ENCODE measurements at places on chromosomes 1 and 21. TPM values are rescaled to one million over a fixed set of nuclear protein-coding genes. Genes with fewer than 3 reads are reported as not detected.

DNA sequence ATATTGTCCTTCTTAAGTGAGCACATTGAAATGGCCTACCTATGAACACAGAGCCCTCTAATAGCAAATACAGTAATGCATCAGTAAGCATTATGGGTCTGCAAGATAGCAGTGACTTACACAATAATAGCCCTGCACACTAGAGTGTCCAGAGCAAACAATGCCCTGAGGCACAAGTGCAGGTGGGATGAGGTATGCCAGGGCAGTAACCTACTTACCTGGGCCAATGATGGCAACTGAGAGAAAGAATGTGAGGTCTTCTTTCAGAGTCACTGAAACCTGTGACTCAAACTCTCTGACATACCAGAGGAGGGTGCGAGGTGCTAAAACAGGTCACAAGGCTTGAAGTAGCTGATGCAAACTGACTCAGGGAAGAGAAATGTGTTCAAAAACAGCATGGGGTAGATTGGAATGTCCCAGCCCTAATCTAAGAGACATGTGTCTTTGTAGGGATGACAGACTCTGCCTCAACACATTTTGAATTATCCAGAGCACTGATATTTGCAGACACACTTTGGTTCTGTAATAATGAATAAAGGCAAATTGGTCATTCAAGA lies 168.5 kb upstream of the RUNX1 start:
- DNase-seq, result no peak

DNA sequence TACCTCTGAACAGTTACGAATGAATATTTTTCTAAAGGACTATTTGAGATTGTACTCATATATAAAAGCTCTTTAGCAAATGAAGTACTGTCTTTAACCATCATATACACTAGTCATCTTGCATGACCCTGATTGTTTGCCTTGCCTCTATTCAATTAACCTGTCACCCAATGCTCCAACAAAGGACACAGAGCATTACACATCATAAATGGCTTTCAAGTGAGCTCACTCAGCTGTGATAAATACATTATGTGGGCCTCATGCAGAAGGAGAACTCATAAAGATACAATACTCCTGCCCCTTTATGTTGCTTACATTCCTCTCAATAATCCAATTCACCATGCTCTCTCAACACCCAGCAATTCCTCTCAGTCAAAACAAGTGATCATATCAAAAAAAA lies 993.0 kb upstream of the PRMT6 start:
- no peak for DNase-seq

DNA sequence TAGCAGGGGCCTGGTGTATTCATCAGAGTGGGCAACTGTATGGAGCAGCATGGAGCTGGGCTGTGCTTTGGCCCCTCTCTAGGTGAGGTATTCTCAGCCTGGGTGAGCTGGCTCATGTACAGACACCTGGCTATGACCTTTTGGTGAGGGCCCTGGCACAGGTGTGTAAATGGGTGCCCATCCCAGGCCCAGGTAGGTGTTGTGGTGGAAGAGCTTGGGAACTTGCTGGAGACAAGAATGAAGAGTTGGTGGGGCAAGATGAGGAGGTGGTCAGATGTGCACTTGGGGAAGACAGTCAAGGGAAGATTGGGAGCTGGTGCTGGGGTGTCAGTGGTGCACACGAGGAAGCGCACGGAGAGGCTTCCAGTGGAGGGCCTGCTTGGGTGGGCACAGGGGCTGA lies 95.5 kb downstream of the TRIM11 start:
- no peak for DNase-seq

DNA sequence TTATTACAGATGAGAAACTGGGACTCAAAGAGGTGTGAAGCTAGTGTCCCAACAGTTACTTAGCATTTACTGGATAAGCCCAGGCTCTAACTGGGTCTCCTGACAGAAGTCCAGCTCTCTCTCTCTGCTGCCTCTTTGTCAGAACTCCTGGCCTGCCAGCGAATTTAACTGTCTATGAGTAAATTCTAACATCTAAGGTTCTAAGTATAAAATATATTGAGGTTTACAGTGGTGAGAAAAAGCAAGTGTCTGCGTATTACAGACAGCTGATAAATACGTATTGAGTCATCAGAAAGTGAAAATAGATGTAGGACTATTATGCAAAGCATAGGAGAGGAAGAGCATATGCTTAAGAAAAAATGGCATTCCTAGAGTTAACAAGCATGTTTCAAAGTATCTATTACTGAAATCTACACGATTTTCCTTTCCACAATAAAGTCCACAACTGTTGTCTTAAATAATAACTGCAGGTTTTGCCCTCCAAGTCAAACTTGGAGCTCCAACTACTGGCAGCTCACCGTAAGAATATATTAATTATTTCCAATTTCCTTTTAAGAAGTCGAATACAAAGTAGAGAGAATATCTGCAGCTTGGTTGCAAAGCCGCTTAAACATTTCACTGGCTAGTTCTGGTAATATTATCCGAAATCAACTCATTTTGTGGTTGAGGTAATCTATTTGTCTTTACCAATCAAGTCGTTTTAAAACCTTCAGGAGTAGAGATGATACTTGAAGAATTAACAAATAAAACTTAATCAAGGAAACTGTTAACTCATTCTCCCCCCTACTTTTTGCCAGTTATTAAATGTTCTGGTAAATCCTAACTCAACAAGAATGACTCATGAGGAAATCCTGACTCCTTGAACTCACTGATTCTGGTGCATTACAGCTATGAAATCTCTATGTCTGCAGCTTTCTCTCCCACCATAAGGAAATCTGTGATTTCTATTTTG lies 1.4 kb upstream of the RGS2 start:
- peak; percentile 42 for DNase-seq

The AMPD1 gene
- polyA plus RNA-seq, result not detected

DNA sequence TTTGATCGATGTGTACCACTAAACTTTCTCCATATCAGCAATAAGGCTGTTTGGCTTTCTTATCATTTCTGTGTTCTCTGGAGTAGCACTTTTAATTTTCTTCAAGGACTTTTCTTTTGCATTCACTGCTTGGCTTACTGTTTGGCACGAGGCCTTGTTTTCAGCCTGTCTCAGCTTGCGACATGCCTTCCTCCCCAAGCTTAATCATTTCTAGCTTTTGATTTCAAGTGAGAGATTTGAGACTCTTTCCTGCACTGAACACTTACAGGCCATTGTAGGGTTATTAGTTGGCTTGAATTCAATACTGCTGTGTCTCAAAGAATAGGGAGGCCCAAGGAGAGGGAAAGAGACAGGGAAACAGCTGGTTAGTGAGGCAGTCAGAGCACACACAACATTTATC lies 120.6 kb upstream of the KCND3 start:
- no peak for DNase-seq

The CAMK2N1 gene
- polyA plus RNA-seq, result 0.32 TPM

Data from CD4-positive, alpha-beta memory T cell (primary cell).